ENCODE measurements at places on chromosomes 7 and 10.

- DNase-seq = no peak
These were observed 46.7 kb downstream of the PKD1L1 start for GRCh38 chr7:47901542-47901941.

DNA sequence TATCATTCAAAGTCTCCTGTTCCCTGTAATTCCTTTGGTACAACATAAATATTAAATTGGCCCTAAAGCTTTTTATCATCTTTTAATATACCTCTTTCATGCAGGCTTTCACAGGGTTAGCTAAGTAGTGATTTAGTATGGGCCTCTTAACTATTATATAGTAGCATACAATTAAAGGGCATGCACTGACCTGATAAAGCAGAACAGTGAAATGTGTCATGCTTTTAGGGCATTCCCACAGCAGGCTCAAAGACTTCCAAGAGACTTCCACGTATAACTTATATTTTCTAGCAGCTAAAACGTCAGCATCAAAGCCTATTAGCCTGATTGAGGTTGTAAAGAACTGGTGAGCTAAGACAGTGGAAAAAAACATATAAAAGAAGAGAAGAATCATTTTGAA, 35.3 kb downstream of the SAMD8 start:
- DNase-seq = no peak

- no peak for DNase-seq
These were observed 287.6 kb downstream of the TWIST1 start for GRCh38 chr7:18829858-18830285.

DNA sequence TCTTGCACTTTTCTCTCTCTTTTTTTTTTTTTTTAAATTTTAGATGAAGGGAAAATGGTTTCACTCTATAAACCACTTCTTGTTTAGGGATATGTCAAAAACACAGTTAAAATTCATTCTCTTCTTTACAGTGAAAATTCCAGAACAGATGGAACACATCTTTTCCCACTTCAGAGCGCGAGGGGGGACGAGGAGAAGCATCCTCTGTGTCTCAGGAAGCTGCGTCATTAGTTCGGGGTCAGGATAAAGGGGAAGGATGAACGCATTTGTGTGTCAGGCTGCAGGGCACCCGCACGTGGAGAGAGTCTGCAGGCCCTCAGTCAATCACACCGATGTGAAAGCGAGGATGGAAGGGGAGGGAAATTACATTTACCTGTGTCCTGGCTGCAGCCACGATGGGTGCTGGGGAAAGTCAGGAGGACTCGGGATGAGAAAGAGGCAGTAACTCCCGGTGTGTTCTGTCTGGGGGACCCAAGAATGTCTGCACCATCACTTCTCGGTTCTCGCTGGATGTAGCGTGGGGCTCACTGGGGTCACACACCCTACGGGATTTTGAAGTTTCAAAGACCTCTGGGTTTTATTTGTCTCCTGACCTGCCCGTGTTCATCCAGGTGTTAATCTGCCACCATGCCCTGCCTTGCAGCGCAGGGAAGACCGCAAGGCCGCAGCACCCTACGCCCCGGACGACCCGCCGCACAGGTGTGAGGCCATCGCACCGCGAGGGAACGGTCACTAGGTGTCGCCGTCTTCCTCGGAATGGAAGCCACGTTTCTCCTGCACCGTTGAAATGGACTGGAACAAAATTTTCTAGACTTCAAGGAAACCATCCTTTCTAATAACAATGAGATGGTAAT, 66.7 kb upstream of the PITRM1 start:
- DNase-seq = no peak

DNA sequence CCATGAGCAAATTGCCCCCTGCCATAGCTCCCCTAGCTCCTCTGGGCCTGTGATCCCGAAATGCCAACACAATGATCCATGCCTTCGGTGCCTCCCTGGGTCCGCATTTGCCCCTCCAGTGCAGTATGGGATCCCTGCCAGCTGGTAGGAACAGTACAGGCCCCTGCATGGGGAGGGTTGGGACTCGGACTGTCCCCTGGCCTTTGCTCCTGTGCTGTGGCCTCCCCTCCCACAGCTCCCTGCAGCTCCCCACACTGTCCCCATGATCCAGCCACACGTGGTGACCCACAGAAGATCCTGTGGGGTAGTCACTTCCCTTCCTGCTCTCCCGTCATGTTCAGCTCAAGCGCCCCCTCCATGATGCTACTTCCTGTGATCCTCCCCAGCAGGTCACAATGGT, 140.3 kb downstream of the MAPK8 start:
- DNase-seq = no peak

GRCh38 chr10:91137822-91138221, 82.6 kb upstream of the PCGF5 start:
- DNase-seq = no peak

DNA sequence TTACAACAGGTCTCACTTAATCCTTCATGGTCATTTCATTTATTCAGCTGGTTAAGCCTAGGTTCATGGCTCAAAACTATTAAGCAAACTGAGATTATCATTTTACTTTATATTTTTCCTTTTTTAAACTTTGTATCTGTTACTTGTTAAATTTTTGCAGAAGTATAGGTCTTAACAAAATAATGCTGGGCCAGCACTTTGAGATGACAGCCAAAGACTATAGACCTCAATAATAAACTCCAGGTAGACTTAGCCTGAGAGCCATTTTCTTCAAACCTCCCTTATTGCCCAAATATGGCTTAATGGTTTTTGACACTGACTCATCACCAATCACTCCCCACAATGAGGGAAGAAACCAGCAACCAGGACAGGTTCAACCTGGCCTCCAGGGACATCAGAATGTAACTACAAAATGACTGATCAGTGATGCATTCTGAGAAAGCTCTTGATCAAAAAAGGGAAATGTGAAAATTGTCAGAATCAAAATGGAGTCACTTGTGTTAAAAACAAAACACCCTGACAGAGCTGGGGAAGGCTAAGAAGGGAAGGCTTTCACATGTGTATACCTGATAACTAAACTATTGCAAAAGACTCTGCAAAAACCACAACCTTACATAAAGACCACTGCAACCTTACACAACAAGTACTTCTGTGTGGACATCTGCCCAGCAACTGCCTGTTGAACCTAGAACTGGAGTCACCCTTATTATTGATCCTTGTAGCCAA, 2.1 kb upstream of the CCDC126 start:
- DNase-seq = no peak

GRCh38 chr7:115135769-115136410, 214.0 kb downstream of the MDFIC start:
- DNase-seq = no peak

DNA sequence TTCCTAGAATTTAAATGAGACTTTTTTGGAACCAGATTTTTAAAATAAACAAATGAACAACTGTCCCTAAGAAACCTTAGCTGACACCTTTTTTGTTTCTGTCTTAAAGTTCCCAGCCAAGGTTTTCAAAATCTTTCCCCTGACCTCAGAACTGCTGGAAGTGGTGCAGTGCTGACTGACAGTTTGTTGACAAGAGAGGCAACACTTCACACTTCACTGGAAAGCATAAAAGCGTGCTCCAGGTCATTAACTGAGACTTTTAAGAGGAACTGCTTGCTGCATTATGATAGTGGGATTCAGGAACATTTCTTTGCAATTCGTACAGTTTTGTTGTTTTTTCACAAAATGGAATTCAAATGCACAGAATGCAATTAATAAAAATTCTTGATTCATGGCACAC, 36.2 kb downstream of the SYPL1 start:
- DNase-seq = no peak

- DNase-seq = no peak
These were observed 38.9 kb downstream of the CACNA2D1 start for GRCh38 chr7:82404652-82405051.

All from NCI-H1092 (cell line).